ENCODE measurements at places on chromosomes 6 and 20.

- no peak for DNase-seq
Observed at GRCh38 chr20:62282877-62283503, 19.8 kb upstream of the ADRM1 start.

DNA sequence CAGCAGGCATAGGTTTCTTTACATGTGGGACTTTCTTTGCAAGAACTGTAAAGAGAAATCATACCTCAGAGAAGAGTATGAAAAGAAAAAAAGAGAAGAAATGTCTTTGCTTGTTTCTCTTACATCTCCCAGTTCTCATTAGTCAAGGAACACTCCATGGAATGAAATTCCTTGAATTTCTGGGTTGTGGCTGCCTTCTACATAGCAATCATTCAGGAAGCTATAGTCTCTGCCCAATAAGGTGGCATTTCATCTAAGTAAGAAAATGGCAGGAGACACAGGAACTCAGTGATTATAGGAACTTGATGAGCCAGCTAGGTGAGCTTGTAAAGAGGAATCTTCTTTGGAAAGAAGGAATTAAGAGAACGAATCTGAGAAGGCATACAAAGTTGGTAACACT, 197.0 kb upstream of the FKBP1C start:
- no peak for DNase-seq

GRCh38 chr20:37850724-37851355, 52.1 kb upstream of the VSTM2L start:
- no peak for DNase-seq

- DNase-seq = no peak
Observed at GRCh38 chr6:166678426-166678825, 51.4 kb upstream of the RPS6KA2 start.

Measured in NCI-H2029 treated with DMSO at 0.1 percent for 48 hours (cell line).